Ovary (tissue), 10 donors: ENCODE measurements at places on chromosomes 2 and 18. TPM values are rescaled to one million over a fixed set of nuclear protein-coding genes. Genes with fewer than 3 reads are reported as not detected.

DNA sequence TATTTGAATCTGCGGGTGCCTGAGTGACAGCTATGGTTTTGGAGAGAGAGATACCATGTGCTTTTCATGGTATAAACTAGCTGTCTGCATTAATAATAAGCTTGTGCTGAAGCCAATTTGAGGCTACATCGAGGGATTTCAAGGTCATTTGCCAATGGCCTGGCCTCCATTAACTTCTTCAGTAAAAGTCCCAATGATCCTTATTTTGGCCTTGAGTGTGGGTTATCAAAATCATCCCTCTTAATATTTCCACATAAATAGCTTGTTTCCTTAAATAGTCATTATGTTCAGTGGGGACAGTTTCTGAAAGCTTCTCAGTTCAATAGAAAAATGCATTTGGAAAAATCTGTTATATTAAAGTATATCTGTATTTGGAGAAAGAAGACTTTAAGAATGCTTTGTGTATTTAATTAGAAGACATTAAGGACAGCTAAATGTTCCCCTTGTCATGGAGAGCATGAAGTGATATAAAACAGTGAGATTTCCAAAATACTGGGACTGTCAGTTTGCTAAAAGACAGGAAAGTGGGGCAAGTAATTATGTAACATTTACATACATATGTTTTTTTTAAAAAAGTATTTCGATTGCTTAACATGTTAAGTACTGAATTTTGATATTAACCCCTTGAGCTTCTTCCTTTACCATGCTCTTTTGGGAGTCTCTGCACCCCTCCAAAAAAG is 355.5 kb upstream of the ZEB2 start:
- DNase-seq: no peak

- DNase-seq: no peak
Observed at GRCh38 chr2:179393481-179393880, 128.8 kb upstream of the SESTD1 start.

GRCh38 chr2:223580951-223581350 is 21.2 kb downstream of the SCG2 start:
- DNase-seq: no peak

- no peak for DNase-seq
Observed at GRCh38 chr2:111200333-111200881, 79.7 kb downstream of the BCL2L11 start.

GRCh38 chr2:132974467-132975095 is 304.6 kb upstream of the LYPD1 start:
- DNase-seq: no peak

DNA sequence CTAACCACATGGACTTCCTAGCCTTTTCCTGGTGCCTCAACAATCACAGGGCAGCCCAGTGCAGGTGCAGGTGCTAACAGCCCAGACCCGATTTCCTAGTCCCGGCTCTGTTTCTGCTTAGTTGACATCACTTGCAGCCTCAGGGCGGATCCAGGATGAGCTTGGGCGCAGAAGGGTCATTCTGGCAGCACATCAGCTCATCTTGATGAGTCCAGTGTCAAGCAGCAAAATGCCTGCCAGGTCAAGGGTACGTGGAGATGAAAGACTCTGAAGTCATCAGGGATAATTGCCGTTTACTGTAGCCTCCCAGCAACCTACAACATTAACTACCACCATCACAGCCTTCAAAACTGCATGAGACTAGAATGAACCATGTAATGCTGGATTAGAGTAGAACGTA is 39.4 kb upstream of the EFHD1 start:
- no peak for DNase-seq

- no peak for DNase-seq
Observed at GRCh38 chr18:49866680-49867079, 53.3 kb upstream of the ACAA2 start.

- DNase-seq: peak; percentile 45
Observed at GRCh38 chr2:240567137-240567871, 980 bp upstream of the RNPEPL1 start.

GRCh38 chr2:129752686-129753085 is 226.8 kb upstream of the RAB6C start:
- DNase-seq: no peak

DNA sequence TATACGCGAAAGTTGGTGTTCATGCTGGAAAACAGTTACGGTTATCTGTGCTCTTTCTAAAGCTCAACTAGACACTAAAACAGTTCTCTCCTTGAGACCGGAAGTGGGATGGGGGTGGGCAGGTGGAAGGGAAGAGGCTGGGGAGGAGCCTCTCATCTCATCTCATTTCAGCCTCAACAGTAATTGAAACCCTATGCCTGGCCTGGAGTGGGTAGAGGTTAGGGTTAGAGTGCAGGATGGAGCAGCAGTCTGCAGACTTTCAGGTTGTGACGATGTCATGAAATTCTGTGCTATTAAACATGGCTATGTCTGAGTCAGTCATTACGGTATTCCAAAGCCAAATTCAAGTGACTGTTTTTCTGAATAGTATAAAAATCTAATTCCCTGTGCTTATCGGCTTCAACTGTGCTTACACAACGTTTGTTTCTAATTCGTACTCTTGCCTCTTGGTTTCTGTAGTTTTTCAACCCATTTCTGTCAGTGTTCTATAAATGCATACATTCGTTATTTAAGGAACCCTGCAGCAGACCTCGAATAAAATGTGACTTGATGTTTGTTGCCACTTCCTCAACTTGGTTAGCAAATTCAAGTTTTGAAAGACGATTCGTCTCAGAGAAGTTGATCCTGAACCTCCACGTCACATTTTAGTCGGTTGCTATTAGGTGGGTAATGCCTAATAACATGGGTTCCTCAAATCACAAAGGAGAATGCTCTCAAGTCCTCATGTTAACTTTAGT is 75.8 kb upstream of the TCF7L1 start:
- no peak for DNase-seq

DNA sequence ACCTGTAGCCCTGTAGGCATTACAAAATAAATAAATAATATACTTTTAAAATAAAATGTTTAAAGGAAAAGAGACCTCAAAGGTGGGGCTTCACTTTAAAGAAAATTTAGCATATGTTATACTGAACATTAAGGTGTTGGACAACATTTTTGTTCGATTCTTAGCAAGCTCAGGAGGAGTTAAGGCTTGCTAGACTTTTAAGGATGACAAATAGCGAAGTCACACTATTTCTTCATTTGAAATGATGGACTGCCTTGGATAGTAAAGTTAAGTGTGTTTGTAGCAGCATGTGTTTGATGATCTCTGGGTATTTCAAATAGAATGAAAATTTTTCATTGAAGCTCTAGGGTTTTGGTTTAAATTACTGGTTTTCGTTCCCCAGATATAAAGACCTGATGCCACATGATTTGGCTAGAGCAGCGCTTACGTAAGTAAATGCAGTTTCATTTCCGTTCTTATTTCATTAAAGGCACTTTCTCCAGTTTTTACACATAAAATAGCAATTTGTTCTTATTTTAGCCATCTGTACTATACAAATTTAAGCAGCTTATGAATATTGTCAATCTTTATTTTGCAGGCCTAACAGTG is 24.9 kb downstream of the HADHB start:
- no peak for DNase-seq

DNA sequence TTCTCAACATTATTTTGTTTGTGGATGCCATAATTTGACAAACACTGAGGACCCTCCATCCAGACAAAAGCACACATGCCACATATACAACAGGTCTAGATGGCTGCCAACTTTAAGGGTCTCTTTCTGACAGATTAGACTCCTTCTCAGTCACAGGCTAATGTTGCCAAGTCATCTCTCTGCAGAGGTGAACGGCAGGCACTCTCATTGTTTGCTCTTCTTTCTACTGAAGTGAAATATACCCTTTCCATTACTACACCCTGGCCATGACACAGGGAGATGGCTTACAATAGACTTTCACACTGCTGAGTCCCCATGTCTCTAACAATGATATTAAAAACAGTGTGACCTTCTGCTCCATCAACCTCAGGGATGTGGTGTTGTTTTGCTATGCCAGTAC is 47.5 kb upstream of the ZNF397 start:
- no peak for DNase-seq

DNA sequence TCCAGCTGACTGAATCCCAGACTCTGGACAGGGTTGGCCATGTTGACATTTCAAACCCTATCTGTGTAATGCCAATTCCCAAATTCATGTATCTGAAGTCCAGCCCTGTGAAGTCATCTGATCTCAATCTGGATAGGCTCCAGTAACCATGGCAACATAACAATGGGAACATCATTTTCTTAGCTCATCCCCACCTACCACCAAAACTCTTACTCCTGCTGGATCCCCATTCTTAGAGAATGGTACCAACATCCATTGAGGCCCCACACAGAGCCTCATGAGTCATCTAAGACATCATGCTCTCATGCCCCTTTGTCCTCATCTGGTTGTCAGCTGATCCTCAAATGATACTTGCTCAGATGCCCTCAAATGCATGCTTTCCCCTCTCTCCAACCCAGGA is 58.9 kb upstream of the TEX51 start:
- DNase-seq: no peak

- DNase-seq: no peak
Observed at GRCh38 chr18:13409997-13410396, 191.4 kb downstream of the LDLRAD4 start.

- DNase-seq: no peak
Observed at GRCh38 chr2:106530866-106531265, 43.7 kb downstream of the CD8B2 start.

GRCh38 chr2:71615767-71616730 is 162.7 kb downstream of the DYSF start:
- DNase-seq: no peak

DNA sequence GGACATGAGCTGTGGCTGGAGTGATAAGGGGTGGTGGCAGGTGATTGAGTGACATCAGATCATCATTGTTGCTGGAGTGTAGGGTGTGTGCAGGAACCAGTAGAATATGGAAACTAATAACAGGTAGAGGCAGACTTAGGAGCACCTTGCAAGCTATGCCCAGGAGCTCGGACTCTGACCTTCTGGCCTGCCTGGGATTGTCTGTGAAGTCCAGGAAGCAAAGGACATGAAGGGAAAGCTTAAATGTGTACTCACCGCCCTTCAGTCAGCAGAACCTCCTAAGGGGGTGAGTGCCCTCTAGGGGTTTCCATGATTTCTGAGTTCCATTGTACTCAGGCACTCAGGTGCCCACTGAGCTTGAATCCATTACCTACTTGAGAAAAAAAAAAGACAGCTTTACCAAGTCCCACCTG is 104.2 kb downstream of the CRIM1 start:
- DNase-seq: no peak

DNA sequence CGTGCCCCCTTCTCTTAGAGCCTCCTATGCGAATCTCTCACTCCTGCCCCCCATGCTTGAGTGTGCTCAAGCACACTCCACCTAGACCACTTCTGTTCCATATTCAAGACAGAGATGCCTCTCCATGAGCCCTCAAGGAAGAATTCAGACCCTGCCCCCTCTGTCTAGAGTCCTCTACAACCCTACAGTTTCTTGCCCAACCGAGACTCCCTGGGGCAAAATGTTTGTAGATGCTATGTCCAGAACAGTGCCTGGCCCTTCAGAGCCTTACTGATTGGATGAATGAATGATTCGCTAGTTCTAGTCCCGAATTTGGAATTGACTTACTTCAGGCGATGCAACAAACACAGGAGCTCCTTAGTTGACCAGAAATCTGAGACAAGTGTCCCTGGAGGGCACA is 8.7 kb downstream of the APCDD1 start:
- no peak for DNase-seq

DNA sequence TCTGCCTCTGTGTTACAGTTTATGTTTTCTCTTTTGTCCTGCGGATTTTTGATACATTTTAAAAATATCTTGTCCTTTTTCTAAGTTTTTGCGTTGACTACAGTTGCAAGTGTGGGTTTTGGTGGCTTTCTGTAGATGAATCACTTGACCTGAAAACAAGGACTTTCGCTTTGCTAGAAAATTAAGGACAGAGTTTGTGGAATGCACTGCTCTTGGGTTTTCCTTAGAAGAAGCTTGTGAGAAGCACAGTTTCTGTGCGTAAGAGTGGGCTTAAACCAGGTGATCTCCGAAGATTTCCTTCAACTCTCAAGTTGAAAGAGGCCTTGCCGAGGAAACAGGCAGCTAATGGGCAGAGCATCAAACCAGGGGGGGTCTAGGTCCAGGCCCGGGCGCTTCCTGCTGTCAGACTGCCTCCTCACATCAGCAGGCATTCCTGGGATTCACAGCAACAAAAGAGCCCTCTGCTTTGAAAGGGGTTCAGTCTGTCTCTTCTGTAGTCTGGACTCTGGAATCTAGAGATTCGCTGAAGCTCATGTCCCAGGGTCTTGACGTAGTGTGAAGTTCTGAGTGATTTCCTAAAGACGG is 17.3 kb downstream of the NCK2 start:
- DNase-seq: no peak

DNA sequence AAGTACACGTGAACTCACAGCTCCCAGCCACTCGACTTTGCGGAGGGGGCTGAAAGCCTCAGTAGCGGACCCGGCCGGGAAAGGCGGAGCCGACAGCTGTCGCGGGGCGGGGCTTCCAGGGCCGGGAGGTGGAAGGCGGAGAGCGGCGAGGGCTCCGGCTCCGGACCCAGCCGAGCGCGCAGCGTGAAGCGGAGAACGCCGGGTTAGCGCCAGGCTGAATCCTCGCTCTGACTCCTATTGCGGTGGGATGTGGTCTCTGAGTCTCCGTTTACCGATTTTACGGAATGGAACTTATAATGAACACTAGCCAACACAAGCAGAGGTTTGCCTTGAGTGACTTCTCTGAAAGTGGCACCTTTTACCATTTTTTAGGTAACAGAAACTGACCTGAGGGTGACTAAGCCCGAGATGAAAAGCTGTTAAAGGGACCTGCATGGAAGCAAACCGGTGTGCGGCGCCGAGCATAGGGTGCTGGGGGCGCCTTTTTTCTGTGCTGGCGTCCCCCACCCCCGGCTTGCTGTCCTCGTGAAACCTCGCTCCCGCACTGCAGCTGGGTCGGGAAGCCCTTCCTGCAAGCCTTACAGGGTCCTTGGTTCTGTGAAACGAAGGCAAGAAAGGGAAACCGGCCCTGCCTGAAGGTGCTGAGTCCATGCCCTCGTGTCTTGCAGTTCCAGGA is 72.9 kb downstream of the EN1 start:
- peak; percentile 31 for DNase-seq

GRCh38 chr2:160324161-160324800 is 124.2 kb upstream of the ITGB6 start:
- peak; percentile 70 for DNase-seq

Gene NOSTRIN
- 25.1 TPM for total RNA-seq

Gene POTEI
- total RNA-seq: 0.05 TPM

Gene IGFBP5
- total RNA-seq: 718 TPM

Gene HTR2B
- 0.15 TPM for total RNA-seq

Gene MYO7B
- total RNA-seq: 0.25 TPM

Gene DNAH6
- 2.5 TPM for total RNA-seq

Gene PLEKHH2
- 36.0 TPM for total RNA-seq

Gene SLC5A7
- total RNA-seq: not detected

Gene NRP2
- 47.9 TPM for total RNA-seq

Gene SATB2
- total RNA-seq: 5.2 TPM

Gene MYCN
- 2.1 TPM for total RNA-seq

Gene CRYGD
- total RNA-seq: not detected
